Skin of body (tissue), 3 donors: ENCODE measurements at places on chromosomes 5 and 9. TPM values are rescaled to one million over a fixed set of nuclear protein-coding genes. Genes with fewer than 3 reads are reported as not detected.

- DNase-seq, result no peak
Observed at GRCh38 chr9:86672301-86672700, 275.0 kb downstream of the GAS1 start.

- no peak for DNase-seq
Observed at GRCh38 chr9:36218011-36218410, 27.3 kb downstream of the CLTA start.

DNA sequence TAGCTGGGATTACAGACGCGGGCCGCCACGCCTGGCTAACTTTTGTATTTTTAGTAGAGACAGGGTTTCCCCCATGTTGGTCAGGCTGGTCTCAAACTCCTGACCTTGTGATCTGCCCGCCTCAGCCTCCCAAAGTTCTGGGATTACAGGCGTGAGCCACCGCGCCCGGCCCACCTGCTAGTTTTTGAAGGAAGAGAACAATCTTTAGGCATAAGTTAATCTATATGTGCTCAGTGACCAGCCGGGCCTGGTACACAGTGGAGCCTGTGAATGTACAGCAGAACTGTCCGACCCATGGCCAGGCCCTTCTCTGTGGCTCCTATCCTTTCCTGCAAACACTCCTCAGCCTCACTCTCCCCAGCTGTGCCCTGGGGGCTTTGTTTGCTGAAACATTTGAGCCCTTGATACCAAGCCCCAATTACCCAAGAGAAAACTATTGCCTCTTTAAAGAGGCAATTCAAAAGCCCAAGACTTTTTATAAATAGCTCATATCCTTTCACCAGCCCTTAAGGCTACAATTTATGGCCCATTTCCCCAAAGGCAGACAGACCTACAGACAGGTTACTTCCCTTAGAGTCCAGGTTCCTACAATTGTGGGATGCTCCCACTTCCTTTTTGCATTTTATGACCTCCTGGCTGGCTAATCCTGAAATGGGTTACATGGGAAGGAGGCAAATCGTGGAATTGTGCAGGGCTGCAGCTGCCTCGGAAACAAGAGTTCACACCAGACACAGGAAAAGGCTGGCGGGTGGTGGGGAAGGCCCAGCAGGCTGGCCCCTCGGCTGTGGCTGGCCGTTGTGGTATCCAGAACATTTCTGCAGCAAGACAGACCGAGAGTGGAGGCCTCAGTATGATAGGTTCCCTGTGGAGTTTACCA is 37.5 kb downstream of the SPRY4 start:
- no peak for DNase-seq

DNA sequence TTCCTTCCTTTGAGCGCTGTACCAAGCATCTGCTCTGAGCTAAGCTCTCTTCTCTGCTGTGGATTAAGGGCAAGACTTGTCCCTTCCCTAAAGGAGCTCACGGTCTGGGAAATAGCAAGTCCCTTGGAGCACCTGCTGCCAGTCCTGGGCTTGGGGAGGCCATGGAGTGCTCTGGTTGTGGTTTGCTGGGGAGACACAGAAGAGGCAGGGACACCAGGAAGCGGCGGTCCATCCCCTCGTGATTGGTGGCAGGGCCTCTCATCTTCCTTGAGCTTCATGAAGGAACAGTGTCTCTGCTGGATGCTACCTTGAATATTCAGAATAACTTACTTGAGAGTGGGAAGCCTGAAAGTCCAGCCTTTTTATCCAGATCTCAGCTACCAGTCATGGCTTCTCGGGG is 35.3 kb downstream of the COL5A1 start:
- no peak for DNase-seq

- no peak for DNase-seq
Observed at GRCh38 chr5:57209316-57210040, 35.6 kb downstream of the GPBP1 start.

- no peak for DNase-seq
Observed at GRCh38 chr9:4755026-4755609, 14.1 kb upstream of the AK3 start.

DNA sequence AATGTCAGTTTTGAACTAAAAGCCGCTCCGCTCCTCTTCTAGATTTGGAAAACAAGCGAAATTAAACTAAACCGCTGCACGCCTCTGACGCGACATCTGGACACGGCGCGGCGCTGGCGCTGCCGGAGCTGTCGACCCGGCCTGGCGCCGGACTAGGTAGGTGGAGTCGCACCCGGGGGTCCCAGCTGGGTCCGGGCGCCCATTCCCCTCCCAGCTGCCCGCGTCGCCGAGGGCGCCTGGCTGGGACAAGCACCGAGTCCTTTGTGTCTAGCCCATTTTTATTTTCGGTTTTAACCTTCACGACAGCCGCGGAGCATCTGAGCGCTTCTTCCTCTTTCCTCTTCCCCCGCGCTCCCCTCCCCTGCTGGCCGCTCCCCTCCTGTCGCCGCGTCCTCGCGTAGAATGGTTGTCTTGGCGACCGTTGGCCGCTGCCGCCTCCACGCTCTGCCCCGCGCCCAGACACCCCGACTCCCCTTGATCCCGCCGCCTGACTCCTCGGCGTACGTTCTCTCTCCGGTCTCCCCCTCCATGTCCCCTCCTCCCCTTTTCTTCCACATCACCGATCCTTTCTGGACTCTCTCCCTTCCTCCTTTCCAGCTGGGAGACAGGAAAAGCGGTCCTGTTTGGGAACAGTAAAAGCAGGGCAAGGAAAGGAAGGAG is 545 bp downstream of the CDKN2B-AS1 start:
- no peak for DNase-seq

Gene ELAVL2
- total RNA-seq, result 3.2 TPM

Gene SPINK4
- not detected for total RNA-seq
